ENCODE measurements at places on chromosomes 5 and 9.

DNA sequence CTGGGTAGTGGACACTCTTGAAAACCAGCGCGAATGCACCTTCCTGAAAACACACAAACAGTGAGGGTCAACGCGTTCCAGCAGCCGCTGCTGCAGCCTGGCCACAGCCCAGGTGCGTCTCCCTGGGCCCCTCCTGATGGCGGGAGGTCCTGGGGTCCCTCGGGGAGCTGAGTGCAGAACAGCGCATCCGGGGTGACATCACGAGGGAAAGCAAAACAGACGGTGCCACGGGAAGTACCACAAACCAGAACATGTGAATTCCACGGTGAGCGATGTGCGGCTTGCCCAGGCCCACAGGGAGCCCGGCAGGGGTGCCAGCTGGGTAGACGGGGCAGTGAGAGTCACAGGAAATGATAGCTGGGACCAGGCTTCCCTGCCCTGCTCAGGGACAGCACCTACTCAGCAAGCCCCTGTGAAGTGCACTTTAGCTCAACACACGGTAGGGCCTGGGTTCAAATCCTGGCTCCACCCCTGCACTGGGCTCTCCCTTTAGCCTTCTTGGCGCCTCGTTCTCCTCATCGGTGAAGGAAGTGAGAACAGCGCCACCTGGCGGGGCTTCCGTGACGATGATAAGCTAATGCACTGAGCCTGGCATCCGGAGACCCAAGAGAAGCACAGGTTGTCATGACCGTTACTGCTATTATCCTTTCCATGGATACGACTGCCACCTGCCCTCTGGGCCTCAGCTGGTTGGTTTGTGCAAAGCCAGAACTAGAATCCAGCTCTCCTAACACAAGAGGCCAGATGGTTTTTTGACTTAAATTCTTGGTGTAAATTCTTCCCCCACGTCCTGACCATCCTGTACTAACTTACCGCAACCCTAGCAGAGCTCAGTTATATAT, 24.6 kb downstream of the GFPT2 start:
- DNase-seq: no peak

GRCh38 chr9:106829666-106830408, 33.1 kb upstream of the ZNF462 start:
- DNase-seq: no peak

GRCh38 chr9:138103111-138103848, 225.7 kb downstream of the CACNA1B start:
- DNase-seq: no peak

DNA sequence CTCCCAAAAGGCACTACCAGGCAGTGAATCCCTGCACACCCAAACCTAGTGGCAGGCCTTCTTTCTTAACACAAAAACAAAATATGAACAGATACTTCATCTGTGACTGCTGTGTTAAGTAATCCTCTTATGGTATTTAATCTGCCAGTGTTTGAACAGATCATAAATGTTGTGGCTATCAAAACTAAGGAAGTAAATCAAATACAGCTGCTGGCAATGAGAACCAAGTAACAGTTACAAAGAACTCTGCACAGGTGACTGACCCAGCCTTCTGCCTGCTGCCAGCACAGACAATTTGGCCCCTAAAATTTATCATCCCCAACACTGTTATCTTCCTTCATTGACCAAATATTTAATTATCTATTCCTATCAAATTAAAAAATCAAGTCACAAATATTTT, 78.0 kb downstream of the GNAQ start:
- DNase-seq: no peak

DNA sequence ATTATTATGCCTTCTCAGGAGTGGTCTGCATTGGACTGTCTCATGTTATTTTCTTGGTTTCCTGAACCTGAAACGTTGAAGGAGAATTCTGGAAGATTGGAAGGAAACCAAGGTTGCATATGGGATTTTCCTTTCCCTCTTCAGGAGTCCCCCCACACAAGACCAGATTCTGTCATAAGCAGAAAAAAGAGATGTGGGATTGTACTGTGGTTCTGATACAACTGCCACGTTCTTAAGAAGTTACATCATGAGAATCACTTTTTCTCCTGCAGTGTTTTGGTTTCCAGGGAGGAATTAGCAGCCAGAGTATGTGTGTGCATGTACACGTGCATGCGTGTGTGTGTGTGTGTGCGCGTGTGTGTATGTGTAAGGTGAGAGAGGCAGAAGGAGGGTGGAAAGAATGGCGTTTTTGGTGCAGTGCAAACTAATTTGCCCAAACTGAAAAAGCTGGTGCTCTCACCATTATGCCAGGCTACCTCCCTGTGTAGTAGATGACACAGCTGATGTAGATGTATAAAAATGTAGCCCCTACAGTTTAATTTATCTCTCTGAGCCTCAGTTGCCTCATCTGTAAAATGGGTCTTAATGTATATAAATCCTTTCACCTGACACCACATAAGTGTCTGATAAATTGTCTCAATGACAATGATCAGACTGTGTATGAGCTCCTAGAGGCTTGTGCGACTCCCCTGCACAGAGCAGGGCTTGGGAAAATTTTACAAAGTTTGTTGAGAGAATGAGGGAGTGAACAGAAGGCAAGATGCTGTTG, 38.6 kb downstream of the RALGPS1 start:
- no peak for DNase-seq

DNA sequence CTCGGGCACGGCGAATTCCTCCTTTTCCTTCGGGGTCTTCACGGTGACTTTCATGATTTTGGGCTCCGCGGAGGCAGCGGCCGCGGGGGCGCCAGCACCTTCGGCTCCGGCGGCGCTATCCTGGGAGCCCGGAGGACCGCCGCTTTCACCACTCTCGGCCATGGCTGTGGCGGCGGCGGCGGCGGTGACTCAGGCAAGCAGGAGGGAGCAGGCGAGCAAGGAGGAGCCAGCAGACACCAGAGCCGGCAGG, 315 bp downstream of the UBQLN1 start:
- DNase-seq: peak; percentile 99

GRCh38 chr5:170464280-170465127, 39.3 kb upstream of the KCNIP1 start:
- no peak for DNase-seq

DNA sequence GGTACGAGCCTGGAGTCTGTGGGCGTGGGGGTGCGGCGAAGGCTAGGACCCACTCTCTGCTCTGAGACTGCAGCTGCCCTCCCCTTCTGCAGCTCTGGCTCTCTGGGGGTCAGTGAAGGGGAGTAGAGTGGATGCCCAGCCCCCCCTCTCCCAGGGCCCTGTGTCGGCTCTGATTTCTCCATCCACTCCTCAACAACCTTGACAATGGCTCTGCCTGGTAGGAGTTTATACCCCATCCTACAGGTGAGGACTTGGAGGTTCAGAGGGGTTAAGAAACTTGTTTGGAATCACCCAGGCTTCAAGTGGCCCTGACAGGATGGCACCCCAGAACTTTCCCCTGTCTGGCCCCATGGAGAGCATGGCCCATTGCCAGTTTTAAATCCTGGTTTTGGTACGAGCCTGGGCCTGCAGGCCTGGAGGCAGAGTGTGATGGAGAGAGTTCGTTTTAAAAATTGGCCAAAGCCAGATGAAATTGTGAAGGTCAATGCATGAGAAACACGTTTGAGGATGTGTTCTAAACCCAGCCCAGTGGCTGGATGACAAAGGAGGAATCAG, 22.3 kb downstream of the NCS1 start:
- DNase-seq: no peak

GRCh38 chr9:134215420-134215698, 51.0 kb upstream of the RNU6ATAC start:
- no peak for DNase-seq

DNA sequence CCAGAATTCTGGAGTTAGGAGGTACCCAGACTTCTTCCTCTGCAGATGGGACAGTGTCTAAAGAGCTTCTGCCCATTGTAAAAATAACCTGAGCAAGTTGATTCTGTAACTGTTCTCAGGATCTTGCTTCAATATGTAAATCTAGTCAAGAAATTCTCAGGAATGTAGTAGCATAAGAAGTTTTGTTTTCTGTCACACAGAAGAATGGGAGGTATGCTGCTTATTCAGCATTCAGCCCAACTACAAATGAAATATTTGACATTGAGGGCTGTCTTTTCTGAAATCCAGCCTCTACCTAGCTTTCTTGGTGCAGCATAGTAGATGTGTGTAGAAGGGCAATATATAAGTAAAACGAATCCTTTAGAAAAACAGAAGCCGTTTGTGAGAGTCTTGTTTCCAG, 13.8 kb downstream of the MACIR start:
- no peak for DNase-seq

- DNase-seq: no peak
Measured at GRCh38 chr5:171477101-171477500, 57.7 kb downstream of the FGF18 start.

Data from right kidney (tissue), 9 donors.